ENCODE measurements at places on chromosomes 3 and 15. TPM values are rescaled to one million over a fixed set of nuclear protein-coding genes. Genes with fewer than 3 reads are reported as not detected.

DNA sequence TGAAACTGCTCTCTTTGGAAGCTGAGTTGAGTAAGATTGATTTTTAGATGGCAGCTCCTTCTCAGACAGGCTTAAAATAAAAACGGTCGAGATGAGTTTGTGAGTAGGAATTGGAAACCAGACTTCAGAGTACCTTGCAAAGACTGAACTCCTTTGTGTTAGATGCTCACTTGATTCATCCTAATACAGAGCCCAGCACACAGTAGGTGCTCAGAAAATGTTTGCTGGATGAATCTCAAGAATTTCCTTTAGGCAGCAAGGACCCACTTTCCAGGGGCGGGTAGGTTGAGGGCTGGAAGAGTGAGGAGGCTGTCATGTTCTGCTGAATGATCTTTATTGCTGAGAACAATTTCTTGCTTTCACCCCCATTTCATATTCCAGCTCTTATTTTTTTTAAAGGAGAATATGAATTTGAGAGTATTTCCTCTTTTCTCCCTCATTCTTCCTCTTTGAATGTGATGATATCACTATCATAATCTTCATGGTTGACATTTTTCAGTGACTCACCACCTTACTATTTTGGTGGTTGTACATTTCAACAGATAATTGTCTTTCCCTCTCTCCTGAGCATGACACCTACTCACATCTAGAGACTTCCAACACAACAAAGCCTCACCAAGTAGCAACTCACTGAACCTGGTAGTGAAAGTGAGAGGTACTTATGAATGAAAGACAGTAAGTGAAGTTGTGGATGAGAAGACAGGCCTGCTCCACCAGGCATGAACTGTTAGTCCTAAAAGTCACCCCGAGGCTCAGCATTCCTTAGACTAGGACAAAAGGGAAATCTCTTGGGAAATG, 113.3 kb downstream of the PDCD6IP start:
- H3K27ac ChIP-seq, result no peak overlapping the region
- DNase-seq, result no peak
- no peaks in the 10 kb centered on the region for H3K27me3 ChIP-seq
- H3K36me3 ChIP-seq, result no peaks in the 10 kb centered on the region

GRCh38 chr15:101637516-101637915, 14.7 kb downstream of the TM2D3 start:
- H3K36me3 ChIP-seq, result peaks cover 23% of the 10 kb centered on the region
- H3K27ac ChIP-seq, result no peak overlapping the region
- DNase-seq, result no peak
- no peaks in the 10 kb centered on the region for H3K27me3 ChIP-seq
- peaks cover 31% of the 10 kb centered on the region for H3K4me1 ChIP-seq
- H3K4me3 ChIP-seq, result no peak overlapping the region

GCNT3 gene
- 0.14 TPM for total RNA-seq

DNA sequence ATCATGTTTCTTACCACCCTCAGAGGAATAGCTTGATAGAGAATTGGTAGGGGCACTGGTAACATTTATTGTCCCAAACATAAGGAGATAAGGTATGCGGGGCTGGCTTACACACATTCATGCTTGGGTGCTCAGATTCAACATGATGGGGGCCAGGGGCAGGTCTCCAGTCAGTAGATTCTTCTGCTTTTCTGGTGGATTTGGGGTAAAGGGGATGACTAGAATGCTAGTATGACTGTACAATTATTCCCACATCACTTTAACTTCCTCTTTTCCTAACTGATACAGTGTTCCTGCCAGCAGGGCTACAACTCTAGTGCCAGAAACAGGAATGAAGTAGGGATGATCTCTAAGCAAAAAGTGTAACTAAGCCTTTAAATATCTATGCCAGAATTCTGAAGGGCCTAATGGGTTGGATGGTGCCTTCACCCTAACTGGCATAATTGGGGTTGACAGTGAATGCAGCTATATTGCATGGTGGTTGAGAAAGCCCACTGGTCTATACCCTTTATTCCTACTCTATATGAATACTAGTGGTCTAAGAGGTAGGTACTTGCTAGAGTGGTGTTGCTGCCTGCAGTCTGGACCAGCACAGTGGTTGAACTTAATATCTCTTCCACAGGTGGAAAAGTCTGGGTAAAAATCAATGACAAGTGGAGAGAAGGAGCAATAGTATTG, 117.4 kb downstream of the IL12A start:
- no peak for DNase-seq
- peaks cover 7% of the 10 kb centered on the region for H3K27me3 ChIP-seq
- H3K4me3 ChIP-seq, result no peak overlapping the region
- no peak overlapping the region for H3K27ac ChIP-seq

DNA sequence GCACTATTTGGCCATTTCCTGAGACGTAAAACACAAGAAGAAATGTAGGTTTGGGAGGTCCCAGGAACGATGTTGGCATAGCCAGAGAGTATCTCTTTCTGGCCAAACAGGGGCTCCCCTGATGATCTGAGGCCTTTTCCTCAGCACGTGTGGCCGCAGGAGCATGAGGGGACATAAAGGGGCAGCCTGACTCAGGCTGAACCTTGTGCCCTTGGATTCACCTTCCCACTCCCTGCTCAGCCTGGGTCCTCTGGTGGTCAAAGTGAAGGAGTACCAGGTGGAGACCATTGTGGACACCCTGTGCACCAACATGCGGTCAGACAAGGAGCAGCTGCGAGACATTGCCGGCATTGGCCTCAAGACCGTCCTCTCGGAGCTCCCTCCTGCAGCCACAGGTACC, 10.6 kb downstream of the CAND2 start:
- peak overlapping the region; percentile 73 for H3K27ac ChIP-seq
- H3K4me1 ChIP-seq, result peaks cover 51% of the 10 kb centered on the region
- H3K4me3 ChIP-seq, result no peak overlapping the region
- DNase-seq, result no peak
- no peaks in the 10 kb centered on the region for H3K27me3 ChIP-seq

WDR5B gene
- 3.3 TPM for total RNA-seq

DNA sequence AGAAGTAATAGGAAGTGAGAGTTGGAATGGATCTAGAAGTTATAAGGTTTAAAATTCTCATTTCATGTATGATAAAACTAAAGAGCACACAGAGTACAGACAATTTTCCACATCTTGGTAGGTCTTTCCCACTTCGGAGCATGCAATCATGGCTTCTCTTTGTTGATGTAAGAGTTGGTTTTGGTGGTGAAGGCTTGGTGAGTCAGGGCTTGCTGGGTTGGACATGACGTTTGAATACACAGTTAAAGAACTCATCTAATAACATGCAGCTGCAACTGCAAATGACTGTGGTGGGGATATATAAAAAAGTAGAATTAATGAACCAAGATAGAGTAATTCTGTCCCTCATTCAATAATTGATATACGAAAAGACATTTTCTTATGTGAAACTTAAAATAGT, 39.5 kb upstream of the GRM7 start:
- no peak overlapping the region for H3K27ac ChIP-seq
- no peak for DNase-seq
- H3K27me3 ChIP-seq, result no peaks in the 10 kb centered on the region
- H3K36me3 ChIP-seq, result no peaks in the 10 kb centered on the region

- no peak for DNase-seq
- H3K4me3 ChIP-seq, result no peak overlapping the region
- H3K27ac ChIP-seq, result no peak overlapping the region
- no peaks in the 10 kb centered on the region for H3K4me1 ChIP-seq
- H3K27me3 ChIP-seq, result no peaks in the 10 kb centered on the region
Measured at GRCh38 chr3:111260878-111261277, 189.3 kb downstream of the NECTIN3 start.

Measured in left ventricle myocardium inferior (tissue), 1 donor.